ENCODE measurements at places on chromosomes 11 and 22.
A peak's percentile ranks its signal among the peaks of the same experiment; 100 is the strongest.

GRCh38 chr11:92314499-92314898, 89.9 kb downstream of the FAT3 start:
- no peak for DNase-seq

GRCh38 chr22:28955817-28956216, 72.4 kb downstream of the ZNRF3 start:
- DNase-seq, result peak; percentile 85

- DNase-seq, result no peak
Measured at GRCh38 chr11:60764879-60765278, 8.2 kb downstream of the MS4A15 start.

DNA sequence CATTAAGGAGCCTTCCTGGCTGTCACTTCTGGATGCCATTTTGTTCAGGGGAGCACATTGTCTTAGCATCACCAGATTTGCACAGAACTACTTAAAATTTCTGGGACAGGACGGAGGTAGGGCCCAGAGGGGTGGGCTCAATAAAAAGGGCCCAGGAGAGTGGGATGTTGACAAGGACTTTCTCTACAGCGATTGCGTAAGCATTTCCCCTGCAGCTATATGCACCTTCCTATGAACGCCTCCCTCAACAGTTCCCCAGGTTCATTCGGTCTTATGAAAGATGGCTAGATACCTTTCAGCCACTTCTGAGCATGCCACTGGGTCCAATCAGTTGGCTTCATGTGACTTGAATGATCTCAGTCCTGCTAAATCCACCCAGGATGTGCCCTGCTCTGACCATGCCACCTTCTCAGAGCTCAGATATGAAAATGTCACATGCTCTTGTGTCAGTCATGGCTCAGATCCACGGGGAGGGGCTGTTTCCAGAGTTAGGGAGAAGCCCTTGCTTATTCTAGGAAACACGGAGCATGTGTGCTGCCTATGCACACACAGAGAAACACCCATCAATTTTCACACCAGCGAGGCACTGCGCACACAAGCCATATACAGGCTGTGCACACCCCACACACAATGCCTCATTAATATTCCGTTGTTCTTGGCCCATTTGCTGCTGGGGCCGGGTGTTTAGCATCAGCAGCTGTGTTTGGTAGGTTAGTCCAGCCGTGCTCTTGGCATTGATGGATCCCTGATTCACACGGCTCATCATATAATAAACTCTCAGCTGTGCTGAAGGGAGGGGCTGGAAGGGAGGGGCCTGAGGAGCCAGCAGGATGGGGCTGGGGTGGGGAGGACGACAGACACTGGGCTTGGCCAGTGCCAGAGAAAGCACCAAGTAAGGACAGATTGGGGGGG, 52.5 kb upstream of the NNMT start:
- no peak for DNase-seq

GRCh38 chr22:27331526-27332281, 469.9 kb downstream of the MN1 start:
- no peak for DNase-seq

DNA sequence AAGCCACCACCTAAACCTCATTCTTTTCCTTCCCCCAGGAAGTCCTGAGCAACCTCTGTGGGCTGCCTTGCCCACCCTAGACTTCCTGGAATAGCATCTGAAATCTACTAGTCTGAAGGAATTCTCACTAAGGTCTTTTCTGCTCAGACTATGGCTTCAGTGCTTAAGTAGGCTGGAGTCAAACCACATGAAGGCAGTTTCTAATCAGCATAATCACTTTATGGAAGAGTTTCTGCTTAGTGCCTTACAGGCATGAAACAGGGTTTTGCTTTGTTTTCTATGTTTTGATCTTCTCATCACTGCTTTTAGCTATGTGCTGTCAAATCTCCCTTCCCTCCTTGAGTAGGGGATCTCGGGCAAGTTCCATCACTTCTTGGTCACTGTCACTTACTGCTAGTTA, 117.7 kb downstream of the WT1 start:
- DNase-seq, result no peak

- no peak for DNase-seq
Measured at GRCh38 chr11:8709002-8709672, 26.5 kb downstream of the RPL27A start.

GRCh38 chr22:24807284-24807950, 1.4 kb downstream of the SGSM1 start:
- no peak for DNase-seq

DNA sequence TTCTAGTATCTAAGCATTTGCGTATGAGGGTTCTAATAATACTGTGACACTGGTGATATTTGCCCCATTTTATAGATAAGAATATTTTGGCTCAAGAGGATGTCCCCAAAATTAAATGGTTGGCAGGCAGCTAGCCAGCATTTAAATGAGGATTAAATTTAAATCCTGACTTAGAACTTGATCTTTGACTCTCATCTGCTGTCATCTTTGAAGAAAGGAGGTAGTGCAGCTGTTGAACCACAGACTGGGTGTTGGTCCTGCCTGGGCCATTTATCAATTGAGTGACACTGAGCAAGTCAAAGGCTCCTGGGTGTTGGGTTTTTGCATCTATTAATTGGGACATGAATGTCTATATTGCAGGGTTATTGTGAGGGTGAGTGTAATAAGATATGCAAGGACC, 112.3 kb downstream of the INSC start:
- no peak for DNase-seq

- no peak for DNase-seq
Measured at GRCh38 chr11:103043826-103044678, 47.9 kb downstream of the DCUN1D5 start.

- no peak for DNase-seq
Measured at GRCh38 chr11:127080735-127081134, 80.2 kb upstream of the KIRREL3 start.

DNA sequence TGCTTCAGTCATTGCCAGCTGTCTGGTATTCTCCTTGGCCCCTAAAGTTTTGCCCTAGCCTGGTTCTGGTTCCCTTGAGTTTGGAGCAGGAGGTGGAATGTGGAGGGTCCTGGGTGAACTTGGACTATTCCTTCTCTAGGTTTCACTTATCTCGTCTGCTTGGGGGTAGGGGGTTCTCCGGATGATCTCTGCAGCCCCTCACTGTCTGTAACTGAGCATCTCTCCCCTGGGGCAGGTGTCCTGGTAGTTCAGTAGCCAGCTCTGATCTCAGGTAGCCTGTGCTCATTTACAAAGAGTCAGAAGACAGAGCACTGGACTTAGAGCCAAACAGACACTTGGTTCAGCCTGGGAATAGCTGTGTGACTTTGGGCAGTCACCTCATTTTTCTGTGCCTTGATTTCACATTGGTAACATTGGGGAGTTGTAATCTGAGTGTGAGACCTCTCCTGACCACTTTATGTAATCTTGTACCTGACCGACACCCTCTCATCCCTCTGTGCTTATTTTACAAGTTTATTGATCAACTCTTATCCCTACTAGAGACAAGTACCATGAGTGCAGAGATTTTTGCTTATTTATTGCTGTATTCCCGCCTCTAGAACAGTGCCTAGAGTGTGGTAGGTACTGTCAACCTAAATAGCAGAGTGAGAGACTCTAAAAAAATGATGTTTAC, 804 bp downstream of the CCDC134 start:
- DNase-seq, result no peak

- DNase-seq, result no peak
Measured at GRCh38 chr11:126917531-126918204, 82.9 kb downstream of the KIRREL3 start.

GRCh38 chr11:66841861-66842260, 1.4 kb upstream of the RCE1 start:
- no peak for DNase-seq

GRCh38 chr11:60208146-60208895, 25.4 kb upstream of the MS4A6A start:
- no peak for DNase-seq

- peak; percentile 79 for DNase-seq
Measured at GRCh38 chr22:42269432-42270175, 849 bp downstream of the TCF20 start.

DNA sequence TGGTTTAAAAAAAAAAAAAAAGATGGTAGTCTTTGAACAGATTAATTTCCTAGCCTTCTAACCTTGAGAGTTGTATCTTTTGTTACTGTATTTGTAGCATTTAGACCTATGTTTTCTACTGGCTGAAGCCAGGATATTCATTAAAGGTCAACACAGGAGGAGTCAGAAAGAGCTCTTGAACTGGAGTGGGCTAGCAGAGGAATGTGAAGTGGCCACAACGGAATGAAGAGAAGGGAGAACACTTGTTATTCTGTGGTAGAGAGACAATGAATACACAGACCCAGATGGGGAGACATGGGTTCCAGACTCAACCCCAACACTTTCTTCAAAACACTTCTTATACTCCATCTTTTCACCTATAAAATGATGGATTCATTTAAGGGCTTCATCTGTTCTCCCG, 88.1 kb downstream of the RELT start:
- DNase-seq, result no peak

DNA sequence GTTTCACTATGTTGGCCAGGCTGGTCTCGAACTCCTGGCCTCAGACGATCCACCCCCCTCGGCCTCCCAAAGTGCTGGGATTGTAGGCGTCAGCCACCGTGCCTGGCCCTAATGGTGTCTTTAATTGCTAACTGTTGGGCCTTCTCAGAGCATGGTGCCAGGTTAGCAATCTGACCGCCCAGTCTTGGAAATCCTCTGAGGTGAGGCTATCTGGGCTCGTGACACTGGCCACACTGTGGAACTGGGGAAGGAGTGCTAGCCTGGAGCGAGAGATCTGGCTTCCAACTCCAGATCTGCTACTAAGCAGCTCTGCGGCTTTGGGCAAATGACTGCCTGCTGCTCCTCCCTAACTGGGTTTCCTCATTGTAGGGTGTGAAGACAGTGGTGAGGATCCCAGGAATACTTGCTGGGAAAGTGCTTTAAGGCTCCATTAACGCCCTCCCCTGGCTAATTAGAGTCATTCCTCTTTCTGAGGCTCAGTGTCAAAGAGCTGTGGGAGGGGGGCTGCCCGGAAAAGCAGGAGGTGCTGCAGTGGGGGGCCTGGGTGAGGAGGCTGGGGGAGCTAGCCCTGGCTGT, 35.4 kb downstream of the CHRDL2 start:
- no peak for DNase-seq

- no peak for DNase-seq
Measured at GRCh38 chr11:2558861-2559526, 114.2 kb downstream of the KCNQ1 start.

- DNase-seq, result no peak
Measured at GRCh38 chr11:61453695-61454094, 23.8 kb downstream of the SDHAF2 start.

GRCh38 chr22:26489447-26490036, 5.9 kb downstream of the SRRD start:
- DNase-seq, result no peak

DNA sequence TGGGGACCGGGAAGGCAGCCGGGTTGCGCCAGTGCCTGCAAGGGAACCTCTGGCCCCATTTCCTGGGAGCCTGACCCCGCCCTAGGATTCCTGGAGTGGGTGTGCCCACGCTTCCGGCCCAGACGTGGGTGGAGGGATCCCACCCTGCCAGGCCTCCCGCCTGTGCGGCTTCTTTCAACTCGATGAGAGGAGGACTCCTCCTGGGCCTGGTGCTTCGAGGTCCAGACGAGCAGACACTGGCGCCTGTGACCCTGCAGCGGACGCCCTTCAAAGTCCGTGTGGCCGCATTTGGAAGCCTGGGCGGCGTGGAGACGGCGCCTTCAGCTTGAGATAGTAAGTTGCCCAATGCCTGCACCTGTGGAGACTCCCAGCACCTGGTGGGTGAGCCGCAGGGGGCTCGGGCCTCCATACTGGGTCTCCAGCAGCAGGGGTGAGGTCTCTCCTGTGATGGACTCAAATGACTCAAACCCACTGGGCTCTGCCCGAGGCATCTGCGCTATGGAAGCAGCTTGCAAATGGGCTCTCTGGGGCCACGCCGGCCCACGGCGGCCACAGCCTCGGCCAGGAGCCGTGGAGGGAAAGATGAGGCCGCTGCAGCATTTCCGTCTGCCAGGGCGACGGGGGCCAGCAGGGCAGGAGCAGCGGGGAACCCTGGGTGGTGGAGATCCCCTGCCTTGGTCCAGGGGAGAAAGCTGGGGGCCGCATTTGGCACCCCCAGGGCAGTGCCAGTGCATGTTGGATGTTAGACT, 64.3 kb upstream of the PPARA start:
- DNase-seq, result no peak

GRCh38 chr11:33687733-33688479, 12.7 kb downstream of the C11orf91 start:
- peak; percentile 18 for DNase-seq

- DNase-seq, result no peak
Measured at GRCh38 chr11:128530118-128531074, 57.0 kb downstream of the ETS1 start.

GRCh38 chr11:976431-977160, 50.9 kb downstream of the AP2A2 start:
- peak; percentile 35 for DNase-seq

DNA sequence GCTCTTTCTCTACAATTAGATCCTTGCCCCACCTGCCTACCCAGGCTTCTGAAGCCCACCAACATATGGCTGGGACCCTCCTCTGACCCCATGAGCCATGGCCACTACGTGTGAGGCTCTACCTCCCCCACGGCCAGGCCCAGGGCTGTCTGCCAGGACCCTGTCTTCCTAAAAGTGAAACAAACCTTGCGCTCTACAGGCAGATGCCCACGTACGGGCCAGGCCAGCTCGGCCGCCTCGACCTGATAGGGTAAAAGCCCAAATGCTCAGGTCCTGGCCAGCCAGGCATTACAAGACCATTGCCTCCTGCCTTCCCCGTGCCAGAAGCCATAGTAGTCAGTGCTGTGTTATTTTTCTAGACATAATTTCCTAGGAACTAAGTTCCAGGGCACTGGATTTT, 1496.4 kb downstream of the BRD1 start:
- no peak for DNase-seq

- DNase-seq, result no peak
Measured at GRCh38 chr11:93746101-93746500, 4.6 kb downstream of the C11orf54 start.

DNA sequence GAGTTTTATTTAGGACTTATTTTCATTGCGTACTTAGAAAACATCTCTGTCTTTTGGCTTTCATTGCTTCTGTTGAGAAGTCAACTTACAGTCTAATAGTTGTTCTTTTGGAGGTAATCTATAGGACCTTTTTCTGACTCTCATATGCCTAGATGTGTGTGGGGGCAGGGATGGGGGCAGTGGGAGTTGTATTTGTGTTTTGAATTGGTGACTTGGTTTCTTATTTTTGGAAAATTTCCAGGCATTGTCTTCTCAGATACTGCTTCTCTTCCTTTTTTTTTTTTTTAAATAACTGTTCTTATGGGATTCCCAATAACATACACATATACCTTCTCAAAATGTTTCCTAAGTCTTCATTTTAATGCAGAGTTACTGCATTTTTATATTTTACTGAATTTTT, 58.0 kb downstream of the FAR1 start:
- no peak for DNase-seq

GRCh38 chr11:102757823-102758549, 22.4 kb downstream of the MMP10 start:
- DNase-seq, result no peak

GRCh38 chr11:64498136-64498535, 92.9 kb upstream of the SLC22A12 start:
- DNase-seq, result no peak

GRCh38 chr22:38833061-38833460, 10.8 kb downstream of the NPTXR start:
- no peak for DNase-seq
